Stimulated activated CD8-positive, alpha-beta memory T cell treated with anti-CD3 and anti-CD28 coated beads, Interleukin-7, amount 100 ng/mL, for 1 hour (primary cell): ENCODE measurements at places on chromosomes 6 and 20.

DNA sequence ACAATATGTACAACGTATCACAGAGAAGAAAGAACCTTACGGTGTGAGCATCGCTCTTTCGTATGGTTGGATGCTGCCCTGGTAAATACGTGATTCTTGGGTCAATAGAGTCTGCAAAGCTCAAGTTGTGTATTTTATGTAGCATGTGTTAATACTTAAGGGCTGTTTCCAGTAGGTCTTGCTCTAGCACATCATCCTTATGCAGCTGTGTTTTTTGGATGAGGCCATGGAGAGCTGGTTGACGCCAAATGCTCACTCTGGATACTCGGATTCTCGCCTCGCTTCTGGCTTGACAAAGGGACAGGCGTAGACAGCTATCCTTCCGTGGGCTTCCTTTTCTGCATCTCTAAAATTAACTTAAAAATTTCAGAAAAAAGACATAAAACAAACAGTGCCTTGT lies 38.9 kb downstream of the SNRNP48 start:
- DNase-seq = no peak

GRCh38 chr6:157631412-157631811 lies 191.6 kb upstream of the SNX9 start:
- DNase-seq = no peak

GRCh38 chr20:43442282-43442880 lies 15.3 kb upstream of the SRSF6 start:
- no peak for DNase-seq

DNA sequence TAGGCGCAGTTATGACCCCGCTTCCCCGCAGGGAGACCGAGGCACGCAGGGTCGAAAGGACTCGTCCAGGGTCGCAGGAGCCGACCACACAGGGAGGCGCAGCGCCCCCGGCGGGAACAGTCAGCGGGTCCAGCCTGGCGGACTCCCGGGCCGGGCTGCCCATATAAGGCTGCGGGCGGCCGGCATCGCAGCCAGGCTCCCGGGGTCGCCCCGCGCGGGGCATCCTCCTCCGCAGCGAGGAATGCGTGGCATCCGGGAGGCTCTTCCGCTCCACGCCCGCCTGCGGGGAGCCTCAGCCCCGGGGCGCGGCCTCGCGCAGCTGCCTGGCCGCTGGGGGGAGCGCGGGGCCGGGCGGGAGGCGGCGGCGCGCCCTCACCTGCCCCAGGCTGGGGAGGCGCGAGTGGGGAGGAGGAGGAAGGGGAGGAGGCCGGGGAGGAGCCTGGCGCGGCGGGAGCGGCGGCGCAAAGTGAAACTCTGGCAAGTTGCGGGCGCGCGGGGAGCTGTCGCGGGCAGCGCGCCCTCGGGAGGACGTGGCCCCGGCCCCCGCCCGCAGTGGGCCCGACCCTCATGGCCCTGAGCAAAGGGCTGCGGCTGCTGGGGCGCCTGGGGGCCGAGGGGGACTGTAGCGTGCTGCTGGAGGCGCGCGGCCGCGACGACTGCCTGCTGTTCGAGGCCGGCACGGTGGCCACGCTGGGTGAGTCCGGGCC lies at the start of gene SYNJ2:
Gene SYNJ2, plus strand, starts transcription at position 469 of the 707 bp plus-strand sequence. Its CDS starts 99 bp downstream, at position 568.
- DNase-seq = peak; percentile 62

GRCh38 chr6:46888578-46888977 lies 33.2 kb downstream of the ADGRF5 start:
- no peak for DNase-seq

- no peak for DNase-seq
Observed at GRCh38 chr6:124882579-124883393, 79.5 kb upstream of the RNF217 start.

DNA sequence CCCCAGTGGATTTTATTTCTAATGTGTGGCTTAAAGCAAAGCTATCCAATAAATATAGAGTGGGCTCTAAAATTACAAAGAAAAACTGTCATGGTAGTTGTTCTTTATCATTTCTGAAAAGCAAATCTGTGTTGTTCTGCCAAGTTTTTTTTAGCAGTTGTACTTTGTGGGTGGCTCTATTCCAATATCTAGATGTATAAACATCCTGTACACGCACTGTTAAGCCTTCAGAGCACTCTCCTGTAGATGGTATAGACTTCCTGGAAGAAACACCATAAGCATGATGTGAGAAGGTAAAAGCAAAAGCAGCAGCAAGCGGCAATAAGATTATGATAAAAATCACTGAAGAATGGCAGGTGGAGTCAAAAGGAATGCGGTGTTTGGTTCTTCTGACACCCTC lies 21.5 kb upstream of the TMEM30A start:
- DNase-seq = no peak

- DNase-seq = no peak
Observed at GRCh38 chr6:4931530-4932227, 72.2 kb downstream of the RPP40 start.

GRCh38 chr20:55095745-55096400 lies 620.5 kb downstream of the DOK5 start:
- DNase-seq = no peak

GRCh38 chr6:21648475-21649050 lies 55.0 kb downstream of the SOX4 start:
- no peak for DNase-seq

GRCh38 chr20:63416631-63417030 lies 55.5 kb upstream of the CHRNA4 start:
- DNase-seq = no peak

DNA sequence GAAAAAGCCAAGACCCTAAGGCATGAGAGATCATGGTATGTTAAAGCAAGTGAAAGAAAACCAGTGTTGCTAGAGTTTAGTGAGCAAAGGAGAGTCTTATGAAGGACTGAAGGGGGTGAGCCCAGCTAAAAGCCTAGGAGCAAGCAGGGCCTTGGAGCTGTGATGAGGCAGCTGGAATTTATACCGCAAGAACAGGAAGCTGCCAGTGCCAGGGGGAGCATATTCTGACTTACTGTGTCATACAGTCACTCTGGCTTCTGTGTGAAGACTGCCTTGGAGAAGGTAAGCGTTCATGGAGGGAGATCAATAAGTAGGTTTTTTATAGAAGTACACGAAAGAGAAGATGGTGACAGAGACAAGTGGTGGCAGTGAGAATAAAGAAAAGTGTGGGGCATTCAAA lies 308.9 kb upstream of the THEMIS start:
- no peak for DNase-seq

DNA sequence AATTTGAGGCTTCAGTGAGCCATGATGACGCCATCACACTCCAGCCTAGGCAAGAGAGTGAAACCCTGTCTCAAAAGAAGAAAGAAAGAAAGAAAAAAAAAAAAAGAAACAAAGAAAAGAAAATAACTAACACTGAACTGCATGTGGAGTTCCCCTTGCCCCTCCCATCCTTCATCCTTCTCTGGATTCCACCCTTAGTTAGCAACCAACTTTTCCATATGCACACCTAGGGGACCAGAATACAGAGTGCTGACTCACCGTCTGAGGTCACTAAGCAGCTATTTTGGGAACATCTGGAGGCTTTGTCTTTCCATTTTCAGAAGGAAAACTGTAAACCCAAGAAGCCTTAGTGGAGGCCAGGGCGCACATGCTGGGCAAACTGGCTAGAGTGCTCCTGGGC lies 257.4 kb downstream of the MAFB start:
- no peak for DNase-seq

DNA sequence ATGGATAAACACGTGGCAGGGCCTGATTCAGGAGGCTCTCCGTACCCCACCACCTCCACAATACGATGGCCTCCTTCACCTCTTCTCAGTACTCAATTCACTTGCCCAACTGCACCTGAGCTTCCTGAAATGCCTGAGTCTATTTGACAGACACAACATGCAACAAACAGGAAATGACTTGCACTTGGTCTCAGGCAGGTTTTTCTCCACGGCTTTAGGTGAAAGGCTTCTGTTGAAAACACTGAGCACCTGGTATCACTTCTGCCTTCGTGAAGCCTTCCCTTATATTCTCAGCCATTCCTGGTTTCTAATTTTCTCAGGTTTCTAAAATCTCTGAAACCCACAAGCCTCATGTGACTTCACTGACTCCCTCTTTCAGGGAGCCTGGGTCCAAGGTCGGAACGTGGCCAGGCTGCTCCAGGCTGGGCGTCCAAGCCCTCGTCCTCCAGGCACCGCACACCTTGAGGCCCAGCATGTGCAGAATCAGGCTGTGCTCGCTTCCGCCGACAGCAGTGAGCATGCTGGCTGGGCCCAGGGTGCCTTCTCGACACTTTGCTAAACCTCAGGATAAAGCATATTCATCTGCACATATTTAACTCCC lies 34.7 kb downstream of the TAF4 start:
- DNase-seq = no peak

- DNase-seq = no peak
Observed at GRCh38 chr20:54162378-54163009, 11.3 kb downstream of the CYP24A1 start.

DNA sequence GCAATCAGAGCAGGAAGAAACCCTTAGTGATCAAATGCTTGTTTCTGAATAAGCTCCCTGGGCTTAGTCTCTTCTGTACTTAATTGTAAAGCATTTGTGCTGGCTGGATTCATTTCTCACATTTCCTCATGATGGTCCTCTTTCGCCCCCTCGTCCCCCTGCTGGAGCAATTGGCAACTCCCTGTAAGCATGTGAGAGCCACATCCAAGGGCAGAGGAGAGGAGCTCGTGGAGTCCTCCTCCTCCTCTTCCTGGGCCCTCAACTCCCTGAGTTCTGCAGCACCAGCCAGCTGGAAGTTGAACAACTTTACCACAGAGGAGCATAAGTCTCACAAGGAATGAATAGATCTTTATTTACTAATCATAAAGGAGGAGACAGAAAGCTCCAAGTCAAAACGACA lies 12.6 kb downstream of the ANKEF1 start:
- DNase-seq = no peak

DNA sequence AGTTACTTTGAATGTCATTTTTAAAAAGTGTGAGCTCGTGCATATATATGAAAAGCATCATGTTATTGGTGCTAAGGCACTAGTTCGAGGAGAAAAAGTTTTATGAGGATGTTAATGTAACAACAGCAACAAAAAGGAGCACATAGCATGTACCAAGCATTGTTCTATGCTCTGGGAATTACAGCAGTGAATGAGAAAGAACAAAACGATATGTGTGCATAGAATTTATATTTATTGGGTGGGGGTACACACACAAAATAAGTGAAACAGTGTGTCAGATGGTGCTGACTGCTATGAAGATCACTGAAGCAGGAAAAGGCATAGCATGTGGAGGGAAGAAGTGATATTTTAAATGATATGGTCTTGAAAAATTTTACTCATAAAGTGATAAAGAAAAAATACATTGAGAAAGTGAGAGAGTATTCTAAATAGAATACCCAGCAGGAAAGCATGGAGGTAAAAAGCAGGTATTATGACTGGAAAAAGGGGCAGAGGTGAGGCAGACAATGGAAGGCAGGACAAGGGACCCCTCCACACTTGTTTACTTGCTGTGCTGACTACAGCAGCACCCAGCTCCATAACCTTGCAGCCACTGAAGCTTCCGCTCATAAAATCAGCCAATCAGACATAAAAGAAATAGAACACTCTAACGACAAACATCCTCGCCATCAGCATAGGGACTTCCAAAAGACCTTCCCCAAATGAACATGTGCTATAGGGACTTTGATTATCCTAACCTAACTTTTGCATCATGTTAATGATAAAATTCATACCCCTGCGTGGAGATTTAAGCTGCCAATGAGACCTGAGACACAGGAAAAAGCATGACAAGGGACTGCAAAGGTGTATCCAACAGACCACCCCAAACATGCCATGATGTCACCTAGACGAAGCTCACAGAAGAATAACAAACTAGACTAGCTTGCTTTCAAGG lies 119.9 kb downstream of the HFE start:
- DNase-seq = no peak

DNA sequence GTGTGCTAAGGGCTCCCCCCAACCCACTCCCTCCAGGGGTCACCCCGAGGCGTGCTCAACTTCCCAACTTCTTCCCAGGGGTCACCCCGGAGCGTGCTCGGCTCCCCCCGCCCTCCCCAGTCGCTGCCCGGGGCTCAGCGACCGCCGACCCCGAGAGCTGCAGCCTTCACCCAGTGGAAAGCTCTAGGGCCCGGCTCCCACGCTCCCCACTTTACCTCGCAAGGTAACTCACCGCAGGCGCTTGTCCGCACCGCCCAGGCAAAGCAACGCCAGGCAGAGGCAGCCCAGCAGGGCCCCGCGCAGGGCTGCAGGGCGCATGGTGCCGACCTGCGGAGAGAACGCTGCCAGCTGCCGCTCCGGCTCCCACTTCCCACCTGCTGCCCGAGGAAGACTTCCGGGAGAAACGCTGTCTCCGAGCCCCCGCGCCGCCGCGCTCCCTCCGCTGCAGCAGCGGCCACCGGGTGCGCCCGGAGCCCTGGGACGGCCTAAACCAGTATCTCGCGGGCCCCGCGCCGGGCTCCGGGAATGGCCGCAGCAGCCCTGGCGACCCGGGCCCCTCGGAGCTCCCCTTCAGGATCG lies 396 bp downstream of the RNASET2 start:
- no peak for DNase-seq

DNA sequence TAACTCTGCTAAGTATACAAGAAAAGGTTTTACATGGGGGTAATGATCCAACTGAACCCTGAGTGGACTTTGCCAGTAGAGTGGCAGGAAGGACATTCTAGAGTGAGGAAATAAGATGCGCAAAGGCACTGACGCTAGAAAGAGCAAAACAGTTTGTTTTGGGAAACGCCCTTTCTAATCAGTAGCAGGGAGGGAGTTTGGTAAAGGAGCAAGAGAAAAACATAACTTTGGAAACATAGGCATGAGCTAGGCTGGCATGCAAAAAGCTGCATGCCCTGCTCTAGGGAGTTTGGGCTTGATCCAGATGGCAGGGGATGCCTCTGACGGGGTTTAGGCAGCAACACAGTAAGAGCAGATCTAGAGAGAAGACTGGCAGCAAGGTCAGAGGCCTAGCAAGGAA lies 135.2 kb downstream of the DST start:
- DNase-seq = no peak

GRCh38 chr20:34940081-34940481 lies 15.5 kb downstream of the GSS start:
- no peak for DNase-seq

DNA sequence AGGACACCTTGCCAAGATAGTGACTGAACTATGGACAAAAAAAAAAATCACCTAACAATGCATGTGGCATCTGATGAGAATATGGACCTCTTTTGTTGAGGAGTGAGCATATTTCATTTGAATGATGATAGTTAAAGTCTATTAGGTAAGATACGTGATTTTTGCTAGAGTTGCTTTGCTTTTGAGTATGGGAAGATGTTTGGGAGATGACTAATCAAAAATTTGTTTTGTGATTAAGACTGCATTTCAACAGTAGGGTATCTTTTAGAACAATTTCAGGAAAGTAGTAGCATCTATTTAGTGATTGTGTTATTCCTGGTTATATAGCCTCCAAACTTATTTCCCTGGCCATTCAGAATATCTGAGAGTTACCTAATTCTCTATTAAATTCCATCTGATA lies 878.6 kb upstream of the CITED2 start:
- no peak for DNase-seq
